ENCODE measurements at places on chromosomes 12 and 14. TPM values are rescaled to one million over a fixed set of nuclear protein-coding genes. Genes with fewer than 3 reads are reported as not detected.
A peak's percentile ranks its signal among the peaks of the same experiment; 100 is the strongest.

GRCh38 chr12:91213-91612 is 24.6 kb downstream of the IQSEC3 start:
- DNase-seq: no peak

GRCh38 chr12:91952916-91953315 is 192.7 kb downstream of the BTG1 start:
- no peak for DNase-seq

Gene CARMIL3
- 0.06 TPM for total RNA-seq

- DNase-seq: no peak
Observed at GRCh38 chr12:131989021-131989420, 39.3 kb downstream of the EP400 start.

- DNase-seq: no peak
Observed at GRCh38 chr14:81246461-81247270, 25.9 kb upstream of the GTF2A1 start.

GRCh38 chr14:21055432-21056117 is 2.0 kb upstream of the RNASE8 start:
- DNase-seq: no peak

GRCh38 chr14:91159182-91159581 is 45.3 kb downstream of the DGLUCY start:
- no peak for DNase-seq

Gene BCL11B
- 1.7 TPM for total RNA-seq

DNA sequence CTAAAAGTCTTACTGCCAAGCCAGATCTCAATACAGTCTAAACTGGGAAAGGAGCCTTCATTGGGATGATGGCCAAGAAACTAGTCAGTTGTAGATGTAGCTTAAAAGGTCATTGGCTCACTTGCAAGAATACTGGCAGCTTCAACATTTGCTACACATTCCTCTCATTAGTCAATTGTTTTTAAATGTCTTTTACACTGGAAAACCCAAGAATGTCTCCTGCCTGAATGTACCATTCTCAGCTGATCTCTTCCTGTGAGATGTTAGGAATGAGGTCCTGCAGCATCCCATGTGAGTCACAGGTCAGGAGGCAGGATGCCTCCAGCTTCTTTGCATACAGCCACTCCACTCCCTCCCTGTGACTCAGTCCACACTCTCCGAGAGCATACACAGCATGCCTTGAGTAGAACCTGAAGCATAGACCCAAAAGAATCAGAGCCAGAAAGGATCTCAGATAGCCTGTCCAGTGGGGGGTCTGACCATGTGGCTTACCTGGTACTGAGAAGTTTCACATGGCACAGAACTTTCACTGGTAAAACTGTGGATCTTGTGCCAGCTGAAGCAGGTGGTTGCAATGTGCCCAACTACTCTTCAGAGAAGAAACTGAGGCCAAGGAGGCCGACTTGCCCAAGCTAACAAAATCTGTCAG is 56.0 kb upstream of the HECTD1 start:
- peak; percentile 98 for DNase-seq

GRCh38 chr12:95118138-95118787 is 44.8 kb upstream of the NR2C1 start:
- peak; percentile 18 for DNase-seq

DNA sequence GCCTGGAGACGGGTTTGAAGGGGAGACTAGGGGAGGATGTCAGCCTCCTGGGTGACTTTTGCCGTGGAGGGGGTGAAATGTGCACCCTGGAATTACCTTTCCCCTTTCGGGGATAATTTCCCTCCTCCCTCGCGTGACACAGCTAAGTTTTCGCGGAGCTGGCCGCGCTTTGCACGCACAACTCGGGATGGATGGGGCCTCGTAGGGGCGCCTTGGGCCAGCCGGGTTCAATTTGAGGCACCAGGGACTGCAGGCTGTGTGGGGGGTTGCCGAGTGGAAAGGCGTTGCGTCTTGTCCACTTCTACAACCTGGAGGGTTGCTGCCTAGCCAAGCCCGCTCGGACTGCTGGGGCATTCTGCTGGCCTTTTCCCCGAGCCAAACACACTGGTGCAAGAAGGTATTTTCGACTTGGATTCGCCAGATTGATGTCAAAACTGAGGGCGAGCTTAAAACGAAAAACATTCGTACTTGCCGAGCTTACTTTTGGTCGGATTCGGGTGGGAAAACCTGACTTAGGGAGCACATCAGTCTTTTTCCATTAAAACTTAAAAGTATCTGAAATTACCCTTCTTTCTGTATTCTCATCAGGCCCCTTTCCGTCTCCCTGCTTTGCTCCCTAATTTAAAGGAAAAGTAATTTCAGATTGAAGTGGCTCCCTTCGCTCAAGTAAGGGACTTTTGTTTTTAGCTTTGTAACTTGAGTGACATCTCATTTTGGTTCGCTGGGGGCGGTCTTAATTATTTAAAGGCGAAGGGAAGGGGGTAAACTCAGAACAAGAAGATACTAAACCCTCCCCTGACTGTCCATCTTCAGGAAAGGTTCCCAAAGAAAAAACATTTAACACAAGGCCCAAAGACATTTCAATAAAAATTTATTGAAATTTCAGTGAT is 14.3 kb downstream of the TBX3 start:
- DNase-seq: no peak

Gene TEX52
- total RNA-seq: not detected

- no peak for DNase-seq
Observed at GRCh38 chr14:99346470-99347080, 74.6 kb upstream of the BCL11B start.

- no peak for DNase-seq
Observed at GRCh38 chr12:52015532-52016041, 8.8 kb downstream of the TAMALIN start.

DNA sequence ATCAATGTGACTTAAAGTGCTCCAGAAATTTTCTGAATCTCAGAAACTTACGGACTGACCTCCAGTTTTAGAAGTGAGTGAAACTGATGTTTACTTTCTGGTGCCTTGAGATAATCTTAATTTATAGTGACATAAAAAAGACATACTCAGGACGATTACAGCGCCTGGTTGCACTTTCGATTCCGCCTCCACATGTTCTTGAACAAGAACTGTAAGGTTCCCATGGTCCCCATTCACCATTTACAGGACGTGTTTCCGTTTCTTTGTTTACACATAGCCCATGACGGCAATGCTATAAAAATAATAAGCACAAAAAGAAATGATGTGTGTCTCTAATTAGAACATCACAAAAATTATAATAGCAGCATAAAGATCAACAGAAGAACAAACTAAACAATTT is 98.2 kb downstream of the ADAMTS20 start:
- DNase-seq: no peak

- DNase-seq: peak; percentile 19
Observed at GRCh38 chr12:33596061-33596460, 156.4 kb upstream of the SYT10 start.

- DNase-seq: no peak
Observed at GRCh38 chr12:6361834-6362233, 13.5 kb downstream of the SCNN1A start.

Gene OTUB2
- total RNA-seq: 4.1 TPM

Gene FLRT2
- 5.8 TPM for total RNA-seq

Gene SMIM10L1
- 15.2 TPM for total RNA-seq

DNA sequence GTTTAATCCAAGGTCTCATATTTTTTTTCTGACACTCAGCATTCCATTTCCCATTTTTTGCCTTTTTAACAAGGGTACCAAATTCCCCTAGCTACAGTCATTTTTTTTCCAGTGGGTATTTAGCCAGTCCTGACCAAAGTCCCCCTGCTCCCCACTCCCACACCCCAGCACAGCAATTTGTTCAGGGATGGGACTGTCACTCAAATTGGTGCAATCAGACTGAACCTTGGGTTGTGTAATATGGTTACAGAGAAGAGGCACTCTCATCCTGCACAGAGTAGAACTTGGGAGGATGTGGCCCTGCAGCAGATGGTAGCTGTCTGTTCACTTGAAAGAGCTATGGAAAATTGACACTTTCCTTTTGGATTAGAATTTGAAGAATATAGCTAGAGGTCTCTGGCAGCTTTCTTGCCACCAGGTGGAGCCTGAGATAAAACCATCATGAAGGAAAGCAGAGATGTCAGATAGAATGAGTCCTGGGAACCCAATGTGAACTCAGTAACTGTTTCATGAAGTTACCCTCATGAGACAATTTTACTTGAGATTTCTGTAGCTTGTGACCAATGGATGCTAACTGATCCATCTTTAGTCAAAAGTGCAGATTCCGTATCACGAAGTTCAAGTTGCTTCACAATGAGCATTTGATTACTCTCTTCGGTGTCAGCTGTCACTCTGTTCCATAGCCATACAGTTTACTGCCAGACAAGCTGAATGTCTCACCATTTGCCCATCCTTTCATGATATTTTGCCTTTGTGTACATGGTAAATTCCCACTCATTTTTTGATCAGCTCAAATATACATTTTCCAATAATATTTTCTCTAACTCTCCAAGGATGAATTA is 394.0 kb upstream of the SYT1 start:
- peak; percentile 42 for DNase-seq

GRCh38 chr12:7729746-7730145 is 17.4 kb downstream of the CLEC4C start:
- DNase-seq: no peak

Gene SPTB
- 9.2 TPM for total RNA-seq

Gene GUCY2C
- total RNA-seq: not detected

DNA sequence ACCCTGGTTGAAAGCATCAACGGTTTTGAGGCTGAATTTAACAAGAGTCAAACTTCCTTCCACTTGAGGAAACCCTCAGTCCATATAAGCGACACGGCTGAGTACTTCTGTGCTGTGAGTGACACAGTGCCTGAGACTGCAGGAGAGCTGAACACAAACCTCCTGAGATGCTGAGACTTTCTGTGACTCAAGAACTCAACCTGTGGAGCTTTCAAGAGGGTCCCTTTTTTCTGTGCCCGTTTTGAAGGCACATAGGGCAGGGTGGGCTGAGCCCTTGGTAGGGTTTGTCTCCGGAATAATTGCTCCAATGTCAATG is 305.3 kb upstream of the OR4E1 start:
- DNase-seq: no peak

DNA sequence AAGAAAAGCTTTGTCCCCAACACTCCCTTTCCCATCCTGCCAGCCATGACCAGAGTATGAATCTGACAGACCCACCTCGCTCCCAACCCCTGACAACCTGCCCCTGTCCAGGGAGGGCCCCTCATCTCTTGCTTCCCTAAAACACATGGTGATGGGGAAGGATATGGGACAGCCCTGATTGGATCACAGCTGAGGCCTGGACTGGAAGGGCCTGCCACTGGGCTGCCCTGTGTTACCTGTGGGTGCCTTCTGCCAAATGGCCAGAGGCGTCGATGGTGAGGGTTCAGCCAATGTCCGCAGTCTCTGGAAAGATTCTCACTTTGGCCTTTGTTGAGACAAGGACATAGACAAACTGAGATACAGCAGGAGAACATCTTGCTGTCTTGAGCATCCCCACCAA is 13.3 kb upstream of the RERG start:
- DNase-seq: no peak

DNA sequence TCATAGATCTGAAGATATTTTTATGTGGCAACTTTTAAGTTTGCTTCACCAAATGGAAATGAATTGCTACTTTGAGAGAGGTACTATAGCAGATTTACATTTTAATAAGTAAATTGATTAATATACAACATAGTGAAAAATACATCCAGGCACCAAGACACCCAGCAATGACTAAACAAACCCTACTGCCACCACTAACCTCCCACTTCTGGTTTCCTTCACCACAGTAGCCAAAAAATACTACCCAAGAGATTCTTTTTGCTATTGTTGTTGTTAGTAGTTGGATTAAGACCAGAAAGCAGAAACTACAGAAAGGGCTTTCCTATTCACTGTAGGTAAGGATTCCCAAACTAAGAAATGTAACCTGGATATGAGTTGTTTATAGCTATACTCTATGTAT is 54.1 kb downstream of the COCH start:
- DNase-seq: no peak

DNA sequence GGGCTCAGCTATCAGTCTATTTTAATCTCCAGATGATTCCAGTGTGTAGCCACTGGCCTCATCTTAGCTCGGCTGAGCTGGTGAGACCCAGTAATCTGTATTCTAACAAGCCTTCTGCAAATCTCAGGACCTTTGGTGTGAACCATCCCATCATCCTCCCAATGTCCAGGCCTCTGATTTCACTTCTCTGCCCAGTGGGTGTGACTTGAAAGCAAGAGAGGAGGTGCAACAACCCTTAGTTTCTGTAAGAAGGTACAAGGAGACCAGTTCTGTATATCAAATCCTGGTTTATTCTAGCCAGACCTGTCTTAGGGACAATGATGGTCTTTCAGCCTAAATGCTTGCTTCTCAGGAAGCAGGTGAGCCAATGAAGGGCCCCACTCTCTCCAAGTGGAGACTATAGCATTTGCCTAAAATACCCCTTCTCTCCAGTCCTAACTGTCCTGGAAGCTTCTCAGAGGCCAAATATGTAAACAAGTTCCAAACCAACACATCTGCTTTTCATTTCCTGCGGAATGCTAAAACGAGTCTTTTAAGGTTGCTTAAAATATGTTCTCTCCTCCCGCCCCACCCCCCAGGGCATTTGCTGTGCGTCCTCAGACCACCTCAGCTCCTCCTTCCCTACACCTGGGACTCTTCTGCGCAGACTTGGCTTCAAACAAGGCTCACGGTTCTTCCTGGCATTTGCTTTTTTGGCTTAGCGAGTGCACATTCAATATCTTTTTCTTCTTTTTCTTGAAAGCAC is 78.4 kb upstream of the FUT8 start:
- DNase-seq: no peak

- no peak for DNase-seq
Observed at GRCh38 chr12:75706786-75707605, 195.6 kb upstream of the KRR1 start.

DNA sequence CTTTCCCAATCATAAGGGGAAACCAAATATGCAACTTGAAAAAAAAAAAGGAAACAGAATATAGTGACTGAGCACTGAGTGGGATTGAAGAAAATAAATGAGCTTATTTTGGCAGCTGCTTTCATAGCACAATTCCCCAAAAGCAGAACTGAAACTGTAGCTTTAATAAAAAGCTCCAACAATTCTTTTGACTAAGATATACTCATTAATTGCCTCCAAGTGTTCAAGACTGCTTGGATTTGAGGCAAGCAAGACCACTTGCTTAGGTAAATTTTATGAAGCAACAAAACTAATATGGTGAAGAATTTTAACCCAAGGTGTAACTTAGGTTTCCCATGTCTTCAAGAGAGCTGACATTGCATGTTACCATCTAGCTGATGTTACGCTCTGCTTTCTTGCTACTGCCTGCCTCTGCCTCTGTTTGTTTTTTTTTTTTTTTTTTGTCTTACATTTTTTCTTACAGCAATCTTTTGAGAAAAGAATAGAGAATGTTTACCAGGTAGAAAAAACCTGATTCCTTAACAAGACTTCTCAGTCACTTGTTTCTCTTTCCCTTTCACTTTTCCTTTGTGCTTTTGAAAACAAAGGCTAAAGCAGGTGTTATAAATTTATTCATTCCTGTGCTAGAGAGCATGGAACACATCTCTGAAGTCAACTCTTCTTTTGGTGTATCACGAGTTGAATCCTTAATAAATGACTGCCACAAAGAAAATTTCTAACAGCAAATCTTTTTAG is 134.4 kb downstream of the BCAT1 start:
- DNase-seq: no peak

Gene TGFB3
- total RNA-seq: 13.2 TPM

- DNase-seq: no peak
Observed at GRCh38 chr14:96964726-96965415, 167.7 kb downstream of the VRK1 start.

Gene TEX22
- 2.5 TPM for total RNA-seq

Measured in cardiac muscle cell (in vitro differentiated cells and primary cell).